Adipocyte (in vitro differentiated cells): ENCODE measurements at places on chromosomes 5 and 9.
A peak's percentile ranks its signal among the peaks of the same experiment; 100 is the strongest.

GRCh38 chr5:82011761-82012160 is 39.9 kb downstream of the ATG10 start:
- peak; percentile 30 for DNase-seq

- no peak for DNase-seq
Measured at GRCh38 chr9:21174671-21175070, 8.2 kb upstream of the IFNA21 start.

GRCh38 chr5:151047814-151048425 is 27.5 kb downstream of the GPX3 start:
- peak; percentile 53 for DNase-seq

- DNase-seq: no peak
Measured at GRCh38 chr9:116419181-116419580, 265.6 kb downstream of the PAPPA start.

- peak; percentile 97 for DNase-seq
Measured at GRCh38 chr9:114396558-114397218, 8.9 kb upstream of the AKNA start.

GRCh38 chr9:80197661-80198060 is 625.9 kb downstream of the TLE4 start:
- DNase-seq: peak; percentile 42

DNA sequence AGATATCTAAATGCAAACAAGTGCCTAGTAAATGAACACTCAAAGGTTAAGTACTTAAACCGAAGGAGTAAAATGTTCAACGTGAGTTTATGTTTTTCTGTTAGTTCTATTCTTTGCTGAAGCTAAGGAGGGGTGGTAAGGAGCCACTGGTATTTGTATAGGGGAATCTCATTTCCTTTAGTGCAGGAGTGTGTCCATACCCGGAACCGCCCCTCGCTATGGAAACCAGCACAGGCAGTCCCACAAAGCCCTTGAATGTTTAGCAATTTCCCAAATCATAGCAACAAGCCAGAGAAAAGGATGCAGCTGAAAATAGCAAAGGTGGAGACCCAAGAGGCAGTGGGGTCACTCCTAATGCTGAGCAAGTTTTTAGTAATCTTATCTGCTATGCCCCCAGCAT is 78.8 kb upstream of the STK32A start:
- no peak for DNase-seq

DNA sequence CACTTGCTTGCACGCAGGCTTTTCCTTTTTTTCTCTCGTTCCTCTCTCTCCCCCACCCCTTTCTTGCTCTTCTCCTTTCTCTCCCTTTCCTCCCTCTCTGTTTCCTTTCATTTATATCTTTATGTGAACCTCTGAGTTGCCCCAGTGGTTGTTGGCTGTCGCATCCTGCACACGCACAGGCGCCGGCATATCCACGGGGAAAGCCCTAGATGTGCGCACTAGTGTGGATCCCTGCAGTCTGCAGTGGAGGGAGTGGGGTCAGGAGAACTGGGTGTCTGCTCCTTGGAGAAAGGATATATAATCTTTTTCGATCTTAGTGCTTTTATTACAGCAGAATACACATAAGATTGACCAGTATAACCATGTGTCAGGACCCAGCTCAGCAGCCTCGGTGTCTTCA is 223.5 kb downstream of the FANCC start:
- no peak for DNase-seq

- no peak for DNase-seq
Measured at GRCh38 chr9:98992107-98992884, 48.6 kb downstream of the COL15A1 start.

GRCh38 chr9:27539479-27540441 is 10.1 kb upstream of the MOB3B start:
- peak; percentile 91 for DNase-seq

DNA sequence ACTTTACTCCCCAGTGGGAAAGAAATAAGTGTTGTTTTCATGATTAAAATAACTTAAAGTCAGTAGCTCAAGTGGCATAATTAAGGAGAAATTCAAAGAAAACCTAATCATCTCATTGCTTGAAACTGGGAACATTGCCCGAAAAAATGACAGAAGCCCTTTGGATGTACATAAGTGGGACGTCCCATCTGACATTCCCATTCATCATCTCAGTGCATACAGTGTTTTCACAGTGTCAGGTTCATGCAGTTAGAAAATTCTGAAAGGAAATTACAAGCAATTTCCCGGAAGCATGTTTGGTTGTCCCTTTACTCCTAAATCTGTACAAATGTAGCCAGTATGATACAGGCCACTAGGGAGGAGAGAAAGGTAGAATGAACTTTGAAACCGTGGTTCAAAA is 95.6 kb downstream of the ADAMTS16 start:
- no peak for DNase-seq

DNA sequence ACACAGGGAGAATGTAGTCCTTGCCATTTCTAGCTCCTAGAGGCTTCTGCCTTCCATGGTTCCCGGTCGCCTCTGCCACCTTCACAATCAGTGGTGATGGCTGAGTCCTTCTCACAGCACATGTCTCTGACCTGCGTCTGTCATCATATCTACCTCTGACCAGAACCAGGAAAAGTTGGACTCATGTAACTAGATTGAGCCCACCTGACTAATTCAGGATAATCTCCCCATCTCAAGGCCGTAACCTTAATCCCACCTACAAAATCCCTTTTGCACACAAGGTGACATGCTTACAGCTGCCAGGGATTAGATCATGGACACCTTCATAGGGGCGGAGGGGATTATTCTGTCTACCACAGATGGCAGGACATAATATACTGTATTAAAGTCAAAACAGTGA is 375.6 kb downstream of the ICE1 start:
- no peak for DNase-seq

DNA sequence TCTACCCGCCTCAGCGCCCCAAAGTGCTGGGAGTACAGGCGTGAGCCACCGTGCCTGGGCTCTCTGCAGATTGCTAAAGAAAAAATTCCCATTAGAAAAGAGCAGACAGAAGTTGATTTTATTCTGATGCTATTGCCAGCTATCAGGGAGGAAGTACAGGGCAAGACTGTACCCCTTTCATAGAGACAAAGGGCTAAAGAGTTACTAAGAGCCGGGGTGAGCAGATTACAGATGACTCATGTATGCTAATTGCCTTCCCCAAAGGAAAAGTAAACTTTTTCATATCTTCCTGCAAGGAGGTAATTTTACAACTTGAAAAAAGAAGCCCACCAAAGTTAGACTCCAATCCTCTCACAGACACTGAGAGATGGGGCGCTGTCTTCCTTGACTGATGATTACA is 42.3 kb upstream of the MCTP1 start:
- no peak for DNase-seq

DNA sequence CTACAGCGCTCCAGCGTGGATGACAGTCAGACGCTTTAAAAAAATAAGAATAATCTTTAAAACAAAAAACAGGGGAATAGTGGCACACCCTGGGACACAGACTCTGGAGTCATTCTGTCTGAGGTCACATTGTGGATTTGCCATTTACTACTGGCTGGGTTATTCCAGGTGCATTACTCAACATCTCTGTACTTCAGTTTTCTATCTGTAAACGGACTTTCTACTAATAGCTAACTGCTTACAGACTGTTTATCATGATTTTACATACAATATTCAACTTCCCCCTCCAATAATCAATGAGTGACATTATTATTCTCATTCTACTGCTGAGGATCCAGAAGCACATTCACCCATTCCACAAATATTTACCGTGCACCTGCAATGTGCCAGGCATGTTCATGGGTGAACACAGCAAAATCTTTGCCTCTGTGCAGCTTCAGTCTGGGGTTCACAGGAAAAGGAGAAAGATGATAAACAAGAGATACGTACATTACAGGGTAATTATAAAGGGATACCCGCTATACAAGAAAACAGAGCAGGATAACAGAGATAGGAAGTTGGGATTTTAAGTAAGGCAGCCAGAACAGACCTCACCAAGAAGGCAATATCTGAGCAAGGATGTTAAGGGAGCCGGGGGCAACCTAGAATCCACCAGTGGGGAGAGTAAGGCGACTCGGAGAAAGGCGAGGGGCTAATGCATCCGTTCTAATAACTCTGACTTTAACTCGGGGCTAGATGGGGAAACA is 984 bp upstream of the RAD23B start:
- no peak for DNase-seq

DNA sequence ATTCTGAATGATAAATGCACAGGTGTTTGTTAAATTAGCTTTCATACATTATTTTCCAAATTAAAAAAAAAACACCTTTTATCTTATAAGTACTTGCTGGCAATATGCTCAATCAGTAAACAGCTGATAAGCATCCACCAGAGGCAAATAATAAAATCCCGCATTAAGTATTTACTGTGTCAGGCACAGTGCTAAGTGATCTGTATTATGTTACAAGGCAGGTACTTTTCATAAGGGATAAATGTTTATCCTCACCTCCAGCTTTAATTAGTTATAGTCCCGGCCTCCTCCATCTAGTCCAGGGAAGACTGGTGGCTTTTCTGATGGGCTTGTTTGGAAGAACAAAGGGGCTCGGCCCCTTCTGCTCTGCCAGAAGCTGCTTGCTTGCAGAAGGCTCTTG is 40.1 kb downstream of the PFDN1 start:
- no peak for DNase-seq

DNA sequence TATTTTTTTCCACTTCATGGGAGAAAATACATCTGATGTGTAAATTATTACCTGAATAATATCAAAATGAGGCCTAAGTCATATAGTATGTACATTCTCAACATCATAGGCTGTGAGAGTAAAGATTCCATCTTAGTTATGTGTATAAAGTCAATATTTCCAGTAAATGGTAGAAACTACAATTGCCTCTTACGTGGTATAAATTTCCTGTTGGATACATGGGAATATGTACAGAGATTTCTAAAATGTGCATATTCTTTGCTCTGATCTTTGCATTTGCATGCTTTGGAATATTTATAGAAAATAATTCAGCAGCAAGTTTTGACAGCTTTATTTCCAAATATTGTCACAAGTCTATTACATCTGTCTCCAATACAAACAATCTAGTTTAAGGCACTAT is 78.8 kb downstream of the GABRB2 start:
- no peak for DNase-seq

DNA sequence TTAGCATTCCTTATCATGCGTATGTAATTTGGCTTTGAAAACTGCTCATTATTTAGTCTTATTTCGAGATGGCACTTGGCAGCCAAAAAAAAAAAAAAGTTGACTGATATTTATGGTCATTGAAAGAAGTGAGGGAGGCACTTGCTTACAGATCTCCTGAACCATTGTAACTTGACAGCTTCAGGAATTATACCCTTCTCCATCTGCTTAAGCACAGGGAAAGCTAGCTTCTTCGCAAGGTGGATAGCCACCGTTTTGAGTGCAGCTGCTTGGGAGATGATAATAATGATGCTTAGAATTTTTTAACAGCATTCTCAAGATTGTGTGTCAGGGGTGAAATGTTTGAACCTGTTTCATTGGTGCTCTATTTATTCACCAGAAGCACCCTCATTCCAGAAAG is 116.1 kb downstream of the GIN1 start:
- DNase-seq: no peak

- no peak for DNase-seq
Measured at GRCh38 chr5:154709368-154710305, 45.5 kb upstream of the LARP1 start.

DNA sequence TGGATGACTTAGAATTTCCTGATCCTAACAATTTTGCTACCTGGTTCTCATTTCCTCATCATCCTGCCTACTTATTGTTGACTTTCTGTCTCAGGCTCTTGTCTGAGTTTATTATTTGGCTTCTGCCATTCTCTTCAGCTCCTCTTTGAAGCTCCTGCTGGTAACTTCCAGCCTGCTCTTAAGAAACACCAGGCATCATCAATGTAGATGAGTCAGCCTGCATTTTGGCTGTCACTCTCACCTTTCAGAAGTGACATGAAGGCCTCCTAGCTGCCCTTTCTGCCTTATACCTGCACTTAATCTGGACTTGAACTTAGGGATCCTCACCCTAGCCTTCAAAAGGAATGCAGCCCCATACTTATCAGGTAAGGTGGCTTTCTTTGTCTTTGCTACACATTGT is 551.8 kb upstream of the ZNF608 start:
- DNase-seq: no peak

- DNase-seq: no peak
Measured at GRCh38 chr5:71703941-71704340, 15.1 kb upstream of the CARTPT start.

DNA sequence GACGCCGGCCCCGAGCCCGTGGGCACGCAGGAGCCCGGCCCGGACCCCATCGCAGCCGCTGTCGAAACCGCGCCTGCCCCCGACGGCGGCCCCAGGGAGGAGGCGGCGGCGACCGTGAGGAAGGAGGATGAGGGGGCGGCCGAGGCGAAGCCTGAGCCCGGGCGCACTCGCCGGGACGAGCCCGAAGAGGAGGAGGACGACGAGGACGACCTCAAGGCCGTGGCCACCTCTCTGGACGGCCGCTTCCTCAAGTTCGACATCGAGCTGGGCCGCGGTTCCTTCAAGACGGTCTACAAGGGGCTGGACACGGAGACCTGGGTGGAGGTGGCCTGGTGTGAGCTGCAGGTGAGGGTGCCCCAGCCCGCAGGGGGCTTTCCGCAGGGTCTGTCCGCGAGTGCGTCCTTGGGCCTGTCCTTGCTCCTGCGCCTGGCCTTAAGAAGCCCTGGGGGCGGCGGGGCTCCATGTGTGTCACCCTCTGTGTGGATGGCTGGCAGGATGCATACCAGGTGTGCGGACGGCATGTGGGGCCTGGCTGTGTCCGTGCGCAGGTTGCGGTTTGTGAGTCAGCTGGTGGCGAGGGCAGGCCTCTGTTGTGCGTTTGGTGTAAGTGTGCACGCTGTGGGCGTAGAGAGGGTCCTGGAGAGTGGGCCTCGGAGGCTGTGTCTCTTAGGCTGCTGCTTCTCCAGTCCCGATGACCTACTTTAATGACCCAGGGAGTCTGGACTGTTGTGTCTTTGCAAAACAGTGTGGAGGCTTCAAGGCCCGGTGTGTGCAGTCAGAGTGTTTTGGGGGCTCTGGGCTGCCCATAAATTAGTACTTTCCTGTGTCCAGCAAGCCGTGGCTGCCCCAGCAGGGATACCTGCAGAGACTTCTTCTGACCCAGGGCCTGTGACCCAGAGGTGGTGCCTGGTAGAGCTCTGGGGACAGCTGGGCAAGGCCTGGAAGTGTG is 1.6 kb downstream of the WNK2 start:
- no peak for DNase-seq
